Ascending aorta (tissue), 2 donors: ENCODE measurements at places on chromosomes 5 and 9.

- no peak for DNase-seq
Observed at GRCh38 chr9:98488571-98489312, 220.0 kb downstream of the GABBR2 start.

- no peak for DNase-seq
Observed at GRCh38 chr5:177426566-177427210, at the start of gene GRK6. Gene GRK6 (plus strand): TSS chr5:177426676. CDS start chr5:177426846, 170 bp downstream.

GRCh38 chr5:133611357-133612248 lies 738 bp downstream of the FSTL4 start:
- DNase-seq: no peak

GRCh38 chr9:127588740-127589506 lies 23.2 kb upstream of the STXBP1 start:
- no peak for DNase-seq
